ENCODE measurements at places on chromosomes 11 and 22. TPM values are rescaled to one million over a fixed set of nuclear protein-coding genes. Genes with fewer than 3 reads are reported as not detected.

The SIDT2 gene
- 40.5 TPM for total RNA-seq

The ADM2 gene
- total RNA-seq = 0.37 TPM

The NECTIN1 gene
- 2.4 TPM for total RNA-seq

The DMC1 gene
- total RNA-seq = 3.2 TPM

The VSIG10L2 gene
- total RNA-seq = not detected

The GSTT2 gene
- not detected for total RNA-seq

The OR4X2 gene
- not detected for total RNA-seq

The XKR3 gene
- total RNA-seq = 0.06 TPM

The C11orf52 gene
- total RNA-seq = 1.1 TPM

The WNT11 gene
- total RNA-seq = 0.26 TPM

The DHCR7 gene
- total RNA-seq = 42.4 TPM

The PATE2 gene
- total RNA-seq = 0.13 TPM

The LYVE1 gene
- 3.3 TPM for total RNA-seq

The TRPM5 gene
- not detected for total RNA-seq

The IGLL5 gene
- total RNA-seq = not detected

The MOB2 gene
- 31.6 TPM for total RNA-seq

Data from aortic smooth muscle cell (primary cell).